ENCODE measurements at places on chromosomes 3 and 15.

GRCh38 chr3:45480218-45480617 lies 91.8 kb downstream of the LARS2 start:
- DNase-seq, result no peak

- DNase-seq, result no peak
Observed at GRCh38 chr15:45612790-45613415, 21.9 kb upstream of the SQOR start.

DNA sequence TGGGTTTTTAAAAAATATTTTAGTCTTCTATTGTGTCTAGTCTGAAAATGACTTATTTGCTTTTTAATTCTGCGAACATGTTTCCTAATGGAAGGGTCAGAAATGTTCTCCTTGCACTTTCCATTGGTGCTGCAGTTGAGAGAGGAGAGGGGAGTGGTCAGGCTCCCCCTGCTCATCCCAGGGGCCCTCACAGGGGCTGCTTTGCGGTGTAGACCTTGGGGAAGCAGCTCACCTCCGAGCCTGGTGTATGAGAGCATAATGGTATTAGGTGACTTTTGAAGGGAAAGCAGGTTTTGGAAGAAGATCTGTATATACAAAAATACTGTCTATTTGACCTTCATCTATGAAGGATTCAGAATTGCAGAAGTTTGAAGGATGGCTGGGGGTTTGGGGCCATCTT lies 28.3 kb downstream of the APBA2 start:
- no peak for DNase-seq

GRCh38 chr3:172303181-172303580 lies 145.1 kb downstream of the GHSR start:
- DNase-seq, result no peak

- DNase-seq, result no peak
Observed at GRCh38 chr3:165839296-165840076, 2.3 kb upstream of the BCHE start.

GRCh38 chr3:140630866-140631265 lies 47.0 kb upstream of the TRIM42 start:
- DNase-seq, result no peak

DNA sequence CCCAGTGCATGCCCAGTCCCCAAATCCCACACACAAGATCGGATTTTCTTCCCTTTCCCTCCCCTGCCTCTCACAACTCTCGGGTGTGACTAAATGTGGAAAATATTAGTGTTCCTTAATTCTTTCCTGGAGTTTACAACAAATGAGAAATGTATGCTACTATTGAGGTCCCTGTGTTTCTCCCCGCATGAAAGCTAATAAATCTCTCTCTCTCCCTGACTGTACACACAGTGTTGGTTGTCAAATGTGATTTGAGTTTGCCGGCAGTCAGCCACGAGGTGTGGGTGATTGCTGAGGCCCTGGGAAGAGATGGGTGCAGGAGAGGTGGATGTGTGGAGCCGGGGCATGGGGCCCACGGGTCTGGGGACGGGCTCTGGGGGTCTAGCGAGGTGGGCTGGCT lies 161.4 kb upstream of the IQSEC1 start:
- no peak for DNase-seq

DNA sequence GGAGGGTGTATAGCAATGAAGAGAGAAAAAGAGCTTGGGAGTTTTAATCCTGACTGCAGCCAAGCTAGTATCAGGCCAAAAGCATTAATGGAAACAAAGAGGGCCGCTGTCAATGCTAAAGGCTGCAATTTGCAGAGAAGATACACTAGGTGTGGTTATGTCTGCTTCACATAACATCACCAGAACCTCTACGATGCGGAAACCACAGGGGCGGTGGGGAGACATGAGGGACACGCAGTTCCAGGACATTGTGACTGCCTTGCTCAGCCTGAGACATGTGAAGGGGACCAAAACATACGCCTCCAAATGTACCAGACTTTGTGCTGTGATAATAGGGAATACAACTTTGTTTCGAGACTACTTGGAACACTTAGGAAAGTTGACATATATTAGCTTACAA lies 88.4 kb downstream of the APBA2 start:
- DNase-seq, result no peak

DNA sequence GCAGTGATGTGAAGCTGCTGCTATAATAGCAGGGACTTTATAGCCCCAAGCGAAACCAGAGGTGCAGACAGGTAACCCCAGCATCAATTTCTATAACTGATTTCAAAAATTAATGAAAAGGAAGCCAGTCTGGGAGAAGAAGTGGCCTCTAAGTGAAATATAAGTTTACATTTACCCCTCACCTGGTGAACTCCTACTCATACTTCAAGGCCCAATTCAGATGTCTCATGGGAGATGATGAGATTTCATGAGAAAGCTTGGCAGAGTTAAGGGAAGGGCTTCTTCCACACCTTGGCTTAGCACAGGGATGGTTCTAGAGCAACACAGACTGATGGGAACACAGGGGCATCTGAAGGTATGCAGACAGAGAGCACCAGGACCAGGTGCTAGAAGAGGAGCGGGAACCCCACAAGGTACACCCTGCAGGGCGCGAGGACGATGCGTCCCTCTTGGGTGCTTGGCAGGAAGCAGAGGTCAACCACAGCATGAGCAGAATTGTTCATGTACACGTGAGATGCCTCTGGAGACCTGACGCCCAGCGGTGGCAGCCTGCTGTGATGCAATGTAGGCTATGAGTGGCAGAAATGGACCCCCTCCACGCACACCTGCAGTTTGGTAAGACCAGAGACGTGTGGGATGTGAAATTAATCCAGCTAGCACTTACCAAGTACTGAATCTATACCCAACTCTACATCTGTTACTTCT lies 102.9 kb downstream of the SRGAP3 start:
- DNase-seq, result no peak

- no peak for DNase-seq
Observed at GRCh38 chr3:125151916-125152315, 60.6 kb downstream of the SLC12A8 start.

DNA sequence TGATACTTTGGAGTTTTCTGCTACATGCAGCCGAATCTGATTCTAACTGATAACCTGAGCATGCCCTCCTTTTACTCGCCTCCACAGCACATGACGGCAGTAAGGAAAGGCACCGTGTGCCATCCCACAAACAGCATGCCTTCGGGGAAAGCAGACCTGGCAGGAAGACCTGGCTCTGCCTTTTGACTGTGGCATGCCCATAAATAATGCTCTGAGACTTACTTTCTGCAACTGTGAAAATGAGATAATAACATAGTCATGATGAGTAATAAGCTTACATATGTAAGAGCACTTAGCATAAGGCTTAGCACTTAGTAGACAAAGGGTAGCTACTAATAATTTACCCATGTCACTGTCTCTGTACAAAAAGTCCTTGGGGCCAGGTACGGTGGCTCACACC lies 32.9 kb downstream of the MTHFS start:
- DNase-seq, result no peak

- no peak for DNase-seq
Observed at GRCh38 chr15:68207176-68207935, 2.2 kb upstream of the CALML4 start.
